Keratinocyte (primary cell): ENCODE measurements at places on chromosomes 7 and 10.

DNA sequence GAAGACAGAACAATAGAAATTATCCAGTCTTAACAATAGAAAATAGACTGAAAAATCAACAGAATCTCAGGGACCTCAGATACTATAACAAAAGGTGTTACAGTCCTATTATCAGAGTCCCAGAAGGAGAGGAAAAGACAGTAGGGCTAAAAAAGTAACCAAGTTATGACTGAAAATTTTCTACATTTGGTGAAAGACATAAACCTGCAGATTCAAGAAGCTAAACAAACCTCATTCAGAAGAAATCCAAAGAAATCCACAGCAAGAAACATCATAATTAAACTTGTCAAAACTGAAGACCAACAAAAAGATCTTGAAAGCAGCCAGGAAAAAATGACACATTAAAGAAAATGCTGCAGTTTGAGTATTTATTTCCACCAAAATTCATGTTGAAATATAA is 41.9 kb downstream of the HECTD2 start:
- no peak for DNase-seq

DNA sequence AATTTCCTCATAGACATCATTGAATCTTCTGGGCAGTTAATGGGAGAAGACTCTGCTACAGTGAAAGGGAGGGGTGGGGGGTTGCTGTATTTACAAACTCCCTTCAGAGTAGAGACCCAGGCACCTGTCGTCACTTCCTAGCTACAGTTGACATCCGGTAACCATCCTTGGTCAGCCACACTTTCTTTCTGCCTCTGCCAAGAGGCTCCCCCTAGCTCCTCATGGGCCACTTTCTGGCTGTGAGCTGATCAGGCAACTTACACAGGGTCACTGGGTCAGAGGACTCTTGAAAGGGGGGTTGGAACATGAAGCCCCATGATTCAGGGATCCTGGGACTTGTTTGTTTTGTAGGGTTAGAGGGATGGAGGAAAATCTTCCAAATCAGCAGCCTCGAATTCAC is 1.2 kb downstream of the TECPR1 start:
- no peak for DNase-seq

- no peak for DNase-seq
Measured at GRCh38 chr7:2198760-2199159, 34.0 kb downstream of the MAD1L1 start.

DNA sequence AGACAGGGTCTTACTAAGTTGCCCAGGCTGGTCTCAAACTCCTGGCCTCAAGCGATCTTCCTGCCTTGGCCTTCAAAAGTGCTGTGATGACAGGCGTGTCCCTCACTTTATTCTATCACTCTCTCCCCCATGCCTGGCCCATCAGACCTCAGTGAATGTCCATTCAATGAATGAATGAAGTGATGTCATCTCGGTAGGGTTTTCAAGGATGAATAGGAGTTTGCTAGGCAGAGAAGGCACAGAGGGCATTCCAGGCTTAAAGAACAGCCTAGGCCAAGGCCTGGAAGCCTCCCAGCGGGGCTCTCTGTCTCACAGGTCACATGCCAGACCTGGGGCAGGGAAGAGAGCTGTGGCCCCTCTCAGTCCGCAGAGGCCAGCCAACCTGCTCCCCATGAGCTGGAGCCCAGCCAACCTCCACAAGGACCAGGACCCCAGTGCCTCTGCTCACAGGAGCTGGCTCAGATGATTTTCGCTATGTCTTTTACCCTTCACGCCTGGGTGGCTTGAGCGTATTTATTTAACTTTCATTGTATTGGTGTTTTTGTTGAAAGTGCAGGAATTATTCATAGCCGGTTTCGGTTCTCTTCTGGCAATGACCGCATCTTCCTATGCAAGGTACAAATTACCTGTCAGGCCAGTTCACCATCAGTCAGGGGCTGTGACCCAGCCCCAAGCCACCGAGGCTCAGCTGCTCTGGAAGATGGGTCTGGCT is 11.8 kb upstream of the TNRC18 start:
- DNase-seq = no peak

DNA sequence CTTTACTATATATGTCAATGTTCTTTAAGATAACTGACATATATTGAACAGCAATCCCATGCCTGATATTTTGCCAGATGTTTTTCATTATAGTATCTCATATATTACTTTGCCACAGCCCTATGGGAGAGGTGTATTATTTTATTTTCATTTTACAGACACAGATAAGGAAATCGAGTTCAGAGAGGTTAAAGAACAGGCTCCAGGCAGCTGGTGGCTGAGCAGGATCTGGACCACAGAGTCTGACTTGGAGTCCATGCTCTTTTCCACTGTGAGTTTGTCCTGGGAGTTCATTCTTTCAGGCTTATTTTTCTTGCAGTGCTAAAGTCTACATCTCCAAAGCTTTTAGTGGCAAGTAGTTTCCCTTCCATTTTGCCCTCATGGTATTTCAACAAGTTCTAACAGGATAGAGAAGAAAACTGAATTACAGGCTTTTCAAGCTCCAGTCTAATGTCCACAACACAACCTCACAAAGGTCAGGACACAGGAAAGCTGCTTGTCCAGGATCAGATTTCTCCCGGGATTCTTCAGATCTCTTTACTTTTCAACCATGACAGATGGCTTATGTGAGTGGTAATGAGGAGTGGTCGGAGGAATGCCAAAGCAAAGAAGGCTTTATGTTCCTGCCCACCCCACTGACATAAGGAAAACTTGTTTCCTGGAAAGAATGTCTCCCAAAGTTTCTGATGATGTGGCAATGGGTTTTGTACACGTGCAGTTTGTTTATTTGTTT is 13.1 kb upstream of the SLC35B4 start:
- DNase-seq = no peak

- DNase-seq = no peak
Measured at GRCh38 chr7:92206672-92207071, 27.7 kb upstream of the LRRD1 start.

GRCh38 chr7:131057015-131057793 is 270.5 kb upstream of the MKLN1 start:
- DNase-seq = no peak

DNA sequence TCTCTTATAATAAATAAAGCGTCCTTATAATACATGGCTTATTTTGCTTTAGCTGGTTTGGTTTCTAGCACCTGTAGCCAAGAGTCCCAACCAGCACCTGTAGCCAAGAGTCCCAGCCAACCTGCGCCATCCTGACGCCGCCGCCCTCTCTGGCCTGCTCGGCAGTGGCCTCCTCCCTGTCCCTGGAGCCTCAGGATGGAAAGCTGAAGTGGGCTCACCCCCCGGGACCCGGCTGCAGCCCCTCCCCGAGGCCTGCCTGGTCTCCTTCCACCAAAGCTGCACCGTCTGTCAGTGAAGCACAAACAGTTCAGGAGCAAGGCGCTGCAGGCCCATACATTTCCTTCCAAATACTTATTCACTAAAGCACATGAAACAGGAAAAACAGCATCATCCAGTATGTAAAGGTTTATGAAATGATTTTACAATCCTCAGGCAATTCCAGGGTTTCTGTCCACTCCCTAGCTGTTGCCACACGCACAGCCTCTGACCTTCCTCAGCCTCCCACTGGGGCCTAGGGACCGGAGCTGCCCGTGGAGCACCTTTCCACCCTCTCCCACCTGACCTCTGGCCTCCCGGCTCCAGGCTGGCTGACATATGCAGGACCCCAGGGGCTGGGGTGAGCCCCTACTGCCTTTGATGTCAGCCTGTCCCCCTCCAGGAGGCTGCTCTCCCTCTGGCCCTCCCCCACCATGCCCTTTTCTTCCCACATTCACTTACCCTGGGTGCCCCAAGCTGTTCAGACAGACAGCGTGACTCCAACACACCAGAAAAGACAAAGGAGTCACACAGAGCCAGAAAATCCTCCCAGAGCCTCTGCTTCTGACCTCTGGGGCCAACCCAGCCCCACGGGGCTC is 149.6 kb upstream of the PPP2R2D start:
- no peak for DNase-seq

- no peak for DNase-seq
Measured at GRCh38 chr7:40356871-40357709, 222.3 kb downstream of the SUGCT start.

GRCh38 chr7:3887096-3887690 is 586.1 kb downstream of the SDK1 start:
- no peak for DNase-seq

DNA sequence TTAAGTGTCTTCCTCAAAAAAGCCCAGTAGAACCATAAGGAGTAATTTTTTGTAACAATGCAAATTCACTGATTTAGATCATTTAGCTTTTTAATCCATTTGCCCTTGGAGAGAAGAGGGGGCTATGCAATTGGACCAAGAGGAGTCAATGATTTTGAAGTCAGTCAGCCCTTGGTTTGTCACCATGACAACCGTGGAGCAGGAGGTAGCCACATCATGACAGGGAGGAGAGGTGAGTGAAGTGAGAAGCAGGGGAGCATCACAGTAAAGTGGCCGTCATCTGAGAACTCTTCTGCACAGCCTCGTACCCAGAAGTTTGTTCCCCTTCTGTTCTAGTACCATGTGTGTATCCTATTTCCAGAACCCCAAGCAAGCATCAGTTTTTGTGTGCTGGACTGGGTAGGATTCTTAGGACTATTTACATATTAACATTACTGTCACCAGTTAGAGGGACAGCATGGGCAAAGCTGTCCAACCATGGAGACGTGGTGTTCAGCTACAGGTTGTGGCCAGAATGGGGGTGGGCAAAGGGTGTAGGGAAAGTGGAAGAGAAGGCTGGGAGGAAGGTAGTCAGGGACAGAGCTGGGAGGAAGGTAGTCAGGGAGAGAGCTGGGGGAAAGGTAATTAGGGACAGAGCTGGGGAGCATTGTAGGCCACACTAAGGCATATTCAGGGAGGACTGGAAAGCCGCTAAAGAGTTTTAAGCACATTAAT is 13.1 kb downstream of the UBE3C start:
- no peak for DNase-seq

DNA sequence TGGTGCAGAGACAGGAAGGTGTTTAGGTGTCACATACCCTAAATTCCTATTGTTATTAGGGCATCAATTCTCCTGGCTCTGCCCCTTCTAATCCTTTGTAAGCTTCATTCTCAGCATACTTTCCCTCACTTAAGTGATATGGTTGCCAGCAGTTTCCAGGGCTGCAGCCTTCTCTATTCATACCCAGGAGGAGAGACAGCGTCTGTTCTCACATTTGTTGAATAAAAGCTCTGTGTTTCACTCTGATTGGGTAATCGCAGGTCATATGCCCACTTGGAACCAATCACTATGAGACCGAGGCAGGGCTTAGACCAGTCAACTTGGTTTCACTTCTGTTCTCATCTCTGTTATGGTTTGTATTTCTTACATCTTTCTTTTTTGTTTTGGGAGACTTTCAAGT is 109.6 kb upstream of the MTPN start:
- DNase-seq = no peak

GRCh38 chr7:45973725-45974532 is 52.9 kb upstream of the IGFBP3 start:
- DNase-seq = no peak

DNA sequence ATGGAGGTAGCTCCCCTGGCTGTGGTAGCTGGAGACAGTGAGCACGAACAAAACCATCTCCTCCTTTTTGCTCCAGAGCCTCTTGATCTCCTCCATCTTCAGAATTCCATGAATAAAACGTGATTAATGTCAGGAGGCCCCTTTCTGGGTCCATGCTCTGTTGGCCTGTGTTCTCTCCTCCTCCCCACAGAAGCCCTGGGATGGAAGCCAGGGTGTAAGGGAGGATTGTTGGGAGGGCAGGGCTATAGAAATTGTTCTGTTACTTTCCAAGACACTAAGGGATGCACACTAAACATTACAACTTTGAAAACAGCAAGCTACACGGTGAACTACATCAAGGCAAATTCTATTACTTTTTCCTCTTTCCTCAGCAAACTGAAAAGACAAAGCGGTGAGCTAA is 96.3 kb downstream of the RNF216 start:
- no peak for DNase-seq

- no peak for DNase-seq
Measured at GRCh38 chr10:24790599-24790998, 66.9 kb upstream of the ARHGAP21 start.

- no peak for DNase-seq
Measured at GRCh38 chr10:82251222-82251906, 376.4 kb downstream of the NRG3 start.

DNA sequence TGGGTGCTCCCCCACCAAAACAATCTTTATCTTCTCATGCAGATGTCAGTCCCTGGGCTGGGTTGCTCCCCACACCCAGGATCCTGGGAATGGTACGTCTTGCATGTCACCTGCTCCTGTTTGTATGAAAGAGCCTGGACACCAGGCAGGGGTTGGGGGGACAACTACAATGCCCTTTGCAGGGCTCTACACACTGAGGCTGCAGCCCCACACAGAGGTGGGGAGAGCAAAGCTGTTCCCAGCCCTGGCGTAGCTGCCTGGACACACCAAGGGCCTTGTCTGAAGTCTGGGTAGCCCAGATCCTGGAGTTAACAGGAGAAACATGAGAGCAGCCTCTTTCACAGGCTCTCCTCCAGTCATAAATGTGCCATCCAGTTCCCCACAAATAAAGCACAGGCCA is 61.2 kb upstream of the TMEM72 start:
- no peak for DNase-seq

DNA sequence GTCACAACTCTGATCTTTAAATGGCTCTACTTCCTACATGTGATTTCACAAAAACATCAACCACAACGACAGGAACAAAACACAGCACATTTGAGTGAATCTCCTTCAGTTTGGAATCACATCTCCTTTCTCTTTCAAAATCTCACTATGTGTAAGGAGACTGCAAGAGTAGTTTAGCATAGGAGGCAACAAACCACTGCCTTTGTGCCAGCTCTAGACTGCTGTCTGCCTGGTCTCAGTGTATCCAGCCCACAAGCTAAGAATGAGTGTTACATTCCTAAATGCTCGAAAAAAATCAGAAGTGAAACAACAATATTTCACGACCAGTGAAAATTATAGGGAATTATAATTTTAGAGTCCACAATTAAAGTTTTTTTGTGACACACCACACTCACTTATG is 217.0 kb upstream of the STEAP4 start:
- DNase-seq = no peak

GRCh38 chr10:130575756-130576285 is 439.6 kb downstream of the GLRX3 start:
- no peak for DNase-seq

DNA sequence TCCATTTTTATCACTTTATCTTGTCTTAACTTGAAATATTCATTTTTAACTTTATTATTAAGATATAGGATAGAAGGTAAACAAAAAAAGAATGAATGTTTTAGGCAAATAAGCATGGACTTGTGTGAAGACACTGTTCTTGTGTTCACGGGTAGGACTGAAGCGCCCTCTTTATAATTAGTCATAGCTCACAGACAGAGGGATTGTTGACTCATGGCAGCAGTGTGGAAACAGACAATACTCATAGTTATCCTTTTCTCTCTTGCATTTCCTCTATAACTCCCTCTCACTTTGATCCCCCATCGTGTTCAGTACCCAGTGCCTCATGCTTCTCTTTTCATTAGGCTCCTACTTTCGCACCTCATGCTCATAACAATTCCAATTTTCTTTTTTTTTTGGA is 731.8 kb downstream of the PHTF2 start:
- no peak for DNase-seq

- DNase-seq = no peak
Measured at GRCh38 chr10:94351089-94351488, 11.7 kb downstream of the NOC3L start.

- no peak for DNase-seq
Measured at GRCh38 chr10:10043083-10043482, 974.6 kb upstream of the CELF2 start.
